ENCODE measurements at places on chromosomes 16 and 17.

- DNase-seq: no peak
These were observed 341.9 kb upstream of the CDH11 start for GRCh38 chr16:65463652-65464260.

DNA sequence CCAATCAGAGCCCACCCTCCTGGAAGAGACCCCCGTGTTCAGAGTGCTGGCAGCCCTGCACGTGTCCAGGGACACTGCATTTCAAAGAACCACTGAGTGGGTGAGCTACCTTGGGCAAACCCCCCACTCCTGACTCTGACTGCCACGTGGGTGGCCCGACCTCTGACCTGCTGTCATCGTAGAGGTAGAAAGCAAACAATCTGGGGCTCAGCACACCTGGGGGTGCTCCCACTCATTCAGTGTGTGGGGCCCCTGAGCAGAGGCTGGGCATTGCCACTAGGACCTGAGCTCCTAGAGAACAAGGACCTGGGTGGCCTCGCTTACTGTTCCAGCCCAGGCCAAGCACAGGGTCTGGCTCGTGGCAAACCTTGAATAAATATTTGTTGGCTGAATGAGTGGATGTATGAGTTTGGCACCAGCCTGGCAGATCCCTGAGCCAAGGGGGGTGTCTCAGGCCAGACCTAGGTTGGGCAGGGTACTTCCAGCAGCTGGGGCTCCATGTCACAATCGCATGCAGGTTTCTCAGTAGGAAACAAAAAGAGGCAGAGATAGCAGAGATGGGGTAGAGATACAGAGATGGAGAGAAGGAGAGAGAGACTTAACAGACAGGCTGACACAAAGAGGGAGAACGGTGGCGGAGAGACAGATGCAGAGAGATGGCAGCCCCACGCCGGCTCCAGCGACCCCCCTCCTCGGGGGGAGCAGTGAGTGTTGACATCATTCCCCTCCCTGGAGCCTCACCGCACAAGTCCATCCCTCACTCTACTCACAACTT, 5.4 kb upstream of the DRC7 start:
- DNase-seq: no peak

- no peak for DNase-seq
These were observed 178.4 kb upstream of the HSBP1 start for GRCh38 chr16:83629426-83629825.

GRCh38 chr17:41498276-41498675, 7.1 kb downstream of the KRT13 start:
- no peak for DNase-seq

GRCh38 chr17:50949128-50949988, 83.2 kb upstream of the TOB1 start:
- no peak for DNase-seq

GRCh38 chr16:2186064-2186463, 10.3 kb downstream of the CASKIN1 start:
- DNase-seq: no peak

DNA sequence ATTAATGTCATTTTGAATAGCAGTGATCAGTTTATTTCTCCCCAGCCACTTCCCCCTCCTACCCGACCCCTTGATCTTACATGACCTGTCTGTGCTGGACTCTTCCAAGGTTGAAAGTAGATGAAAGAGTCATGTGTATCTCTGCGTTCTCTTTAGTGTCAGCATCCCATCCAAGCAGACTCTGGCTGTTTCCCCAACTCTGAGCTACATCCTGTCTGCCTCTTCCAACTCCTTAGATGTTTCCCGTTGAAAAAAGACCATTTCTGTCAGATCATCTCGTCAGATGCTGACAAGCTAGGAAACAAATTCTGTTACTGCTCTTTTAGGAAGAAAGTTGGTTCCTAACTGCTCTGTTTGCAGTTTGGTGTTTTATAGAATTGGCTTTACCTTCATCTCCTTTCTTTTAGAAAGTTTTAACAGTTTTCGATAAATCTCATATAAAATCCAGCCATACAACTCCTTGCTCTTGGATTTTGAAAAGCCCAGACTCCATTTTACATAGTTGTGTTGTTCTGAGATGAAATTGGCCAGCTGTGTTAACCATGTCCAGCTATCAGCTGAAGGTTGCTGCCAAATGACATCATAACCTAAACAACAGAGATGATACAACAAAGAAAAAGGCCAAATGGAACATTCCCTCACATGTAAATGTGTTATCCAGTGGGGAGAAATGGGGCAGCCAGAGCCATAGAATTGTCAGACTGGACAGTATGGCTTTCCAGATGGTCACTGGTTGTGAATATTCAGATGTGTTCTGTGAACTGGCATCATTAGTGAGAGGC, 43.5 kb downstream of the CYB561 start:
- DNase-seq: no peak

DNA sequence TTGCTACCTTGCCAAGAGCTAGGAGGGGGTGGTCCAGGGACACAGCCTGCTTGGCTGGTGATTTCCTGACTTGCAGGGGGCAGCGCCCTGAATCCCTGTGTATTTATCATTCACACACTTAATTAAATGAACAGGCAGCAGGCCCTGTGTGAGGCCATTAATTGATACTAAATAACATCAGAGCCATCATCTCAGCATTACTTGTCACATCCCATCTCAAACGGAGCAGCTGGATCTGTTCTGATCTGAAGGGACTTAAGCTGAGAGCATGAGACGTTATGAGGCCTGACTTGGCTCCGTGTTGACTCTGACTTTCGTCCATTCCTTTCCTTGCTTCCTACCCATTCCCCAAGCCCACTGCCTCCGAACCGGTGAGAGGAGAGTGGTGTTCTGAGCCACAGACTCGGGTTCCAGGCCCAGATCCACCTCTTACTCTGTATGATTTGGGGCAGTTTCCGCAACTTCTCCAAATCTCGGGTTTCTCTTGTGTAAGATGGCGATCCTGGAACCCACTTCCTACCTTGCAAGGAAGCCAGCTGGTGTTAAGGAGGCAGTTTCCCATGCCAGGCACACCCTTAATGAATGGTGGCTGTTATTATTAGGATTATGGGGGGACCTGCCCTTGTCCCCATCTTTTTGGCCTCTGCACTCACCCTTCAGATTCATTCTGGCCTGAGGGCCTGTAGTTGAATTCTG, 33.8 kb downstream of the CACNA1G start:
- DNase-seq: no peak
